ENCODE measurements at places on chromosomes 16 and 17.

DNA sequence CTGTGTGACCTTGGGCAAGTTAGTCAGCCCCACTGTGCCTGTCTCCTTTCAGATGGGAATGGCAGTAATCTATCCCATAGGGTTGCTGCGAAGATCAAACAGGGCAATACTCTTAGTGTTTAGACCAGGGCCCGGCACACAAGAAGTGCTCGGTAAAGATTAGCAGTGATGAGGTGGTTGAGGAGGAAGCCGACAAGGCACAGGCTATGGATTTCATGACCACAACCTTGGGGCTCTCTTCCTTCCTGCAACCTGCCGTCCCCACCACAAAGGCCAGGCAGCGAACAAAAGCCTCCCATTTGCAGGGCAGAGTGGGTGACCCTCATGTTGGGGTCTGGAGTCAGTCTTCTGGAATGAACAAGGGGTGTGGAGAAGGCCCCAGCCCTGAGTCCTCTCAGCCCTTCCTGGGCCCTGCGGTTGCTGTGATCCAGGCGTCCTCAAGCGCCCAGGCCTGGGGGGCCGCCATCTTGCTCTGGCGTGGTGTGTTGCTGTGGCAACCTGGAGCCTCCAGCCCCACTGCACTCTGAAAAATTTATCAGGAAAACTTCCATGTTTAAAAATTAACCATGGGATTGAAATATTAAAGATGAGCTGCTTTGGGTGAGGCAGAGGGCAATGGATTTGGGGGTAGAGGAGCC, 9.8 kb downstream of the ADAM11 start:
- no peak for DNase-seq

DNA sequence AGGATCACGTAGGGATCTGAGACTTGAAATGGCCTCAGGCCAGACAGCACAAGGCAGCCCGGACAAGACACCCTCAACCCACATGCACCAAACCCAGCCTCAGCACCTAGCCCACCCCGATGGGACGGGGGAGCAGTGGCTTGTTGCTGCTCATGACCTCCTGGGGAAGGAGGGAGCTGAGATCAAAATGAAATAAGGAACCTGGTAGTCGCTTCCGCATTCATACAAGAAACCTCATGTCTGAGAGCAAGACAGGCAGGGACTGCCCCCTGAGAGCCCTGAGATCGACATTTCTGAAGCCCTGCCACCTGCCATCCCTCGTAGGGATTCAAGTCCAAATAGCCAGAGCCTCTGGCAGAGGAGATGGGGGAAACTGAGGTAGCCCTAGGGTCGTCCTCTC, 5.7 kb upstream of the CEP131 start:
- no peak for DNase-seq

GRCh38 chr16:1681032-1681431, 3.0 kb downstream of the JPT2 start:
- no peak for DNase-seq

DNA sequence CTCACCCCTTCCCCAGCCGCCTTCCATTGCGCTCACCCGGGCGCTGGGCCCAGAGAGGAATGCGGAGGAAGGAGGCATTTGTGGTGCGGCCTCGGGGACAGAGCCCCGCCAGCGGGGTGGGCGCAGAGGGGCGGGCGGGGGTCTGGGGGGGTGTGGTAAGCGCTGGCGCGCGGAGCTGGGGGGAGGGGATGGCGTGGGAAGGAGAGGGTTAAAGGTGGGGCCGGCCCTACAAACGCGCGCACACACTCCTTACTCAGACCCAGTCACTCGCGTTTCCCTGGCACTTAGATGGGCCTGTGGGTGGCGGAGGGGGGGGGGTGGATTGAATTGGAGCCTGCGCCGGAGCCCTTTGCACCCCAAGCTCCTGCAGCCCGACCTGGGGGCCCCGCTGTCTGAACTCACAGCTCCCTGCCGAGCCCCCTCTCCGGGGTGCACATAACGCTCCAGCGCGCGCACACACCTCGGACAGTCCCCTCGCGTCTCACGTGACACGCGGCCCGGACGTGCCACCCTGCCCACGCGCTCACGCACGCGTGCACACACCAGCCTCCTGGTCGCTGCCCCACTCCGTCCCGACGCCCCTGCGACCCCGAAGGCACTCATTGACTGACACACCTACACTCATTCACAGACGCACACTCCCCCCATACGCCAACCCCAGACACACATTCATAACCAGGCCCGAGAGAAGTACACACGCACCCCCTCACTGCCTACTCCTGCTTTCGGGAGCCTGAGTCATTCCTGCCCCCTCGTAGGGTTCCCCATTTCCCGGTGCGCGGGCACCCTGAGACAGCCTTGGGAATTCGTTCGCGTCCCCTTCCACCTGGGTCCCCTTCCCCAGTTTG, 844 bp downstream of the TBKBP1 start:
- DNase-seq = peak; percentile 65

DNA sequence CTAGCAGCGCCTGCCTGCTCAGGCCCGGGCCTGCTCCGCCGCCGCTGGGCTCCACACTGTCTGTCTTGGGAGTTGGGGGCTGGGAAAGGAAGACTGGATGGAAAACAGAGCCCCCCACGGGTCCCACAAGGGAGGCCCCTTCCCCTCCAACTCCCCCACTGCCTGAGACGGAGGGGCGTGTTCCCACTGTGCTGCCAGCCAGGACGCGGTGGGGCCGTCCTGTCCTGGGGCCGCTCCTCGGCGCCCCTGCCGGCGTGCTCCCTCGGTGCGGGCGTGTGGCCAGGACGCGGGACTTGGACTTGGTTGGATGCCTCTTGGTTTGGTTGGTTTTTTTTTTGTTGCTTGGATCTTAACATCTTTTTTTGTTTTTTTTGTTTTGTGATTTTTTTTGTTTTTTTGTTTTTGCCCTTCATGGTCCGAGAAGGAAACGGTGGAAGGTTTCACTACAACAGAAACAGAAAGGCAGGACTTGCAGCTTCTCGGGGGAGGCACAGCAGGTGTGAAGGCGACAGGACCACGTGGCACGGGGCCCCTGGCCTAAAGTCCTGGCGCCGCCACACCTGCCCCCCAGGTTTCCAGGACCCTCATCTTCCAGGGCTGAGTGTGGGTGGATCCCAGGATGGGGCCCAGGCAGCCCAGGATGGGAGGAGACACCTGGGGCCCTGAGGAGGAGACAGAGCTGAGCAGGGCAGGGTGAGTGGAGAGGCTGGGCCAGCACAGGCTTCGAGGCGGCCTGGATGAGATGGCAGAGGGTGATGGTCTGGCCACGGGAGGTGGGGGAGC, 16.0 kb downstream of the ENGASE start:
- DNase-seq = no peak

- DNase-seq = no peak
These were observed 12.5 kb downstream of the TMIGD1 start for GRCh38 chr17:30321314-30321713.

DNA sequence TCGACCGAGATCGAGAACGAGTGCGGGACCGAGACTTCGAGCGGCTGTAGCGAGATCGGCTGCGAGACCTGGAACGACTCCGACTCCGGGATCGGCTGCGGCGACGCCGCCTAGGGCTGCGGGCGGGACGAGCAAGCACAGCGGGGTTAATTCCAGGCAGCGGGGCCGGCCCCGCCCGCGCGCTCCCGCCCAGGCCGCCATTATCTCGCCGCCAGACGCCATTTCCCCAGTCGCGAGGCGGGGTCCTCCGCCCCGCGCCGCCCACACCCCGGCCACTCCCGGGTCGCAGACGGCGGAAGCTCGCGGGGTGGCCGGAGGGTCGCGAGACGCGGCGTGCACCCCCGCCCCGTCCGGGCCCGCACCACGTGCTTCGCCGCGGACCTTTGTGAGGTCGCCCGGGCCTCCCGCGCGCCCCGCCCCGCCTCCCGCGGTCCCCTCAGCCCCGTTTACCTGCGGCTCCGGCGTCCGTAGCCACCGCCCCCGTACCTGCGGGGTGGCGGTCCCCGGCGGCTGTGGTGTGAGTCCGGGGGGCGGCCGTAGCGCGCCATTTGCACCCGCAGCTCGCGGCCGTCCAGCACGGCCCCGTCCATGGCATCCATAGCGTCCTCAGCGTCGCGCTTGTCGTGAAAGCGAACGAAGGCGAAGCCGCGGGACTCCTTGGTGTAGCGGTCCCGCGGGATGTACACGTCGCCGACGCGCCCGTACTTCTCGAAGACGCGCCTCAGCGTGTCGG, 616 bp downstream of the SRSF2 start:
- peak; percentile 76 for DNase-seq

GRCh38 chr17:77817953-77818352, 140.6 kb upstream of the TNRC6C start:
- DNase-seq = no peak

GRCh38 chr16:72159386-72159785, 12.6 kb downstream of the PMFBP1 start:
- no peak for DNase-seq

- no peak for DNase-seq
These were observed 2.5 kb upstream of the C16orf90 start for GRCh38 chr16:3497771-3498170.

DNA sequence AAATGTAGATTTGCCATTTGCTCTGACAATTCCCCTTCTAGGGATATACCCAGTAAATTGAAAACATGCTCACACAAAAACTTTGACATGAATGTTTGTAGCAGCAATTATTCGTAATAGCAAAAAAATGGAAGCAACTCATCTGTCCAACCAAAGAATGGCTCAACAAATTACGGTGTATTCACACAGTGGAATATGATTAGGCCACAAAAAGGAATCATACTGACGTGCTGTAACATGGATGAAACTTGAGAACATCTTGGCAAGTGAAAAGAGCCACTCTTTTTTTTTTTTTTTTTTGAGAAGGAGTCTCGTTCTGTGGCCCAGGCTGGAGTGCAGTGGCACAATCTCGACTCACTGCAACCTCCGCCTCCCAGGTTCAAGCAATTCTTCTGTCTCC, 24.1 kb upstream of the SPNS3 start:
- DNase-seq = no peak

GRCh38 chr17:4490637-4491061, 8.0 kb upstream of the SPNS2 start:
- peak; percentile 14 for DNase-seq

DNA sequence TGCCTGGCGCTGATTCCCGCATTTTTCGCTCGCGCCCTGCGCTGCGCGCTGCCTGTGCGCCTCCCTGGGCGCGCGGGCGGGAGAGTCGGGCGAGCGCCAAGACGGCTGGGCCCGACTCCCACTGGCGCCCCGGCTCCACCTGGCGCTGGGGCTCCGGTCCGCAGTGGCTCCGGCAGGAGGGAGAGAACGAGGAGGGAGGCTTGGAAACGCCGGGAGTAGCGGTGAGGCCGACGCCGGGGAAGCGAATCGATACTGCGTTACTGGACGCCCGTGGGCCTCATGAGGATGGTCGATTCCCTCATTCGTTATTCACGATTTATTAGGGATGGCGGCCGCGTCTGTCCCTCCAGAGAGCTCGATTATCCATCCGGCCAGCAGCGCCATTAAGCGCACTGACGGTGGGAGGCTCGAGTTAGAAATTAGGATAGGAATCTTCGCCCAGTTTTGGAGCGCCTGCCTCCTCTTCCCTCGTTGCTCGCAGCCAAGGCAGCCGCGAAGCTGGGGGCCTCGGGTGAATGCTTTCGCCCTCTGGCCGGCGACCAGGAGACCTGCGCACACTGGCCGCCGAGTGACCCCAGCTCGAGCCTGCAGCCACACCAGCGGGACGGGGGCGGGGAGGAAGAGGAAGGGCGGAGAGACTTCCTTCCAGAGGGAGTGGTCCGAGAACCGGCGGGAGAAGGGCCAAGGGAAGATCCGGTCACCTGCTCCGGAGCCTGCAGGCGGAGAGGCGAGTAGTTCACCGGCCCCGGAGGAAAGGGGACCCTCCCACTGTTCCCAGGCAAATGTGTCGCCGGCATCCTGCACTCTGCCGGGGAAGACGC, 1.3 kb upstream of the PCGF2 start:
- DNase-seq = peak; percentile 68

- DNase-seq = peak; percentile 35
These were observed 47.1 kb upstream of the STH start for GRCh38 chr17:45951941-45952340.

- no peak for DNase-seq
These were observed 118.7 kb downstream of the MRM1 start for GRCh38 chr17:36720131-36720530.

GRCh38 chr16:12542818-12543699, 260.6 kb downstream of the CPPED1 start:
- DNase-seq = no peak

DNA sequence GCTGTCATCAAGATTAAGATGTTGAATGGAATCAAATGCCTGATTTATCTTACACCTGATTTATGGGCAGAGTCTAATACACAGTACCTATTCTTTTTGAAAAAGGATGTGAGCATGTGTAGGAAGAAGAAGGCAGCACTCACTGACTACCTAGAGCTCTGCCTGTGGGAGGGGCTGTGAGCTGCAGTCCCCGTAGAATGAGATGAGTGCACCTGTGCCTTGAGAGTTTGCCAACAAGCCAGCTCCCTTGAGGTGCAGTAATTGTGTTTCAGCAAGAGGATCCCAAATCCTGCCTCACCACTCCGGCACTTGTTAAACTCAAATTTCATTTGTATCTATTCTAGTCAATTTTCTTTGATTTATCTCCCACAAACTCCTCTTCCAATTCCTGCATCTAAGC, 46.0 kb downstream of the CDH11 start:
- DNase-seq = no peak

GRCh38 chr17:57954397-57955182, 622 bp downstream of the CUEDC1 start:
- peak; percentile 74 for DNase-seq

GRCh38 chr17:69533481-69534234, 119.2 kb downstream of the MAP2K6 start:
- no peak for DNase-seq

DNA sequence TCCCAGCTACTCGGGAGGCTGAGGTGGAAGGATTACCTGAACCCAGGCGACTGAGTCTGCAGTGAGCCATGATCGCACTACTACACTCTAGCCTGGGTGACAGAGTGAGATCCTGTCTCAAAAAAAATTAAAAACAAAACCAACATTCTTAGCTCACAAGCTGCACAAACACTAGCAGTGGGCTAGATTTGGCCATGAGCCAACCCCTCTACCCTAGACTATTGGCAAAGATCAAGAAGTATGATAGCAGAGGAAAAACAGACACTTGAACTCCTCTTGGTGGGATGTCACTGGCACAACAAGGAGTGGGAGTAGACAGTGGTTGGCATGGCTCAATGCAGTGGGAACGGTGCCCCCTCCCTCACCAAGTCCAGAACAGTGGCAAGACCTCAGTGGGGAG, 19.6 kb upstream of the RIPOR1 start:
- DNase-seq = no peak

DNA sequence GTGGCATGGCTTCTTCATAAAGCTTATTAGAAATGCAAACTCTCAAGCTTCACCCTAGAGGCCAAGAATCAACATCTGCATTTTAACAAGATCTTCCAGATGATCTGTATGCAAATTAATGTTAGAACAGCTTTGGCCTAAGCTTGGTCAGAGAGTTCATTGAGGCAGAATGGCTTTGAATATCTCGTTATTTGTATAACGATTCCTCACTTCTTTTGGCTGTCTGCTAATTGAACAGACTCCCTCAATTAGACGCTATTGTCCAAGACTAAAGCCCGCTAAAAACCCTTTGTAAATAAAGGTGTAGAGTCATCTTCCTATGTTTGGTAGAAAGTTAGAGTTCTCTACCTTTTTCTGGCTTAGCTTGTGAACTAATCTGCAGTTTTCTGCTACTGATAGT, 1453.7 kb downstream of the CDH8 start:
- no peak for DNase-seq

Data from mesenchymal stem cell (in vitro differentiated cells and primary cell).